ENCODE measurements at places on chromosomes 4 and X. TPM values are rescaled to one million over a fixed set of nuclear protein-coding genes. Genes with fewer than 3 reads are reported as not detected.

Gene MAOB
- not detected for total RNA-seq

Gene TCEAL7
- 17.1 TPM for total RNA-seq

Gene RPL10
- 3,014 TPM for total RNA-seq

Gene TRIM60
- not detected for total RNA-seq

DNA sequence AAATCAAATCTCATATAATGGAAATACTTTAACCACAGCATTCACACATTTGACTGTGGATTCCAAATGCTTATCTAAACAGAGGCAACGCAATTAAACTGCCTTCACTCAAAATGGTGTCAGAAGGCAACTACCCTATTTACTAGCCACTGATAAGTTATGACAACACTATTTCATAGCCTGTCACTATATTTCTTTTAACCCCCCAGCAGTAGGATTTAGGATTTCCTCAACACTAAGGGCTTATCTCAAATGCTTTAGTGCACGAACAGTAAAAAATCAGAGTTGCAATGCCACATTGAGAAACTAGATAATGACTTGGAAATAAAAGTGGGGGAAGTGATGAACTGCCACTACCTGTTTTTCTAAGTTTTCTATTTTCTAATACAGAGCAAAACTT is 66.7 kb downstream of the DHX15 start:
- DNase-seq = no peak

DNA sequence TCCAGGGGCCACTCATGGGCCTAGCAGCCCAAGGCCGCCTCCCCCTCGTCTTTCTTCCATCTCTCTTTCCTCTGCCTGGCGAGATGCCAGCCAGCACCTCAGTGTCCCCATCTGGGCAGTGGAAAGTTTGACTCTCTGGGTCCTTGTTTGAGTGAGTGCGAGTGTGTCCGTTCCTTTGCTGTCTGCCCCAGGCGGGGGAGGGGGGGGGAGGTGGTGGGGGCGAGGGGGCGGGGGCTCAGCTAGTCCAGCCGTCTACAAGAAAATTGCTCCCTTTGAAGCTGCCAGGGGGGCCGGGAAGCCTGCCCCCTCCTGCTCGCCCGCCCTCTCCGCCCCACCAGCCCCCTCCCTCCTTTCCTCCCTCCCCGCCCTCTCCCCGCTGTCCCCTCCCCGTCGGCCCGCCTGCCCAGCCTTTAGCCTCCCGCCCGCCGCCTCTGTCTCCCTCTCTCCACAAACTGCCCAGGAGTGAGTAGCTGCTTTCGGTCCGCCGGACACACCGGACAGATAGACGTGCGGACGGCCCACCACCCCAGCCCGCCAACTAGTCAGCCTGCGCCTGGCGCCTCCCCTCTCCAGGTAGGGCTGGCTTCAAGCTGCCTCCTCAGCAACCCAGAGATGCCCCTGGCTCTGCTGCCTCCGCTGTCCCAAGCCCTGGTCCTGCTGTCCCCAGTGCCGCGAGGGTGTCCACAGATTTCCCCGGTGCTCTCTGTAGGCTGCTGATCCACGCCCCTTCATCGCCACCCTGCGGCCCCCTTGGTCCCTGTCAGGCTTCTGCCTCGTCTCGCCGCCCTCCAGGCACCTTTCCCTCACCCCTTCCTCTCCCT is at the start of gene BGN:
Gene BGN, plus strand, starts transcription at position 440 of the 821 bp plus-strand sequence. CDS start 9,652 bp downstream, outside the sequence.
- peak; percentile 71 for DNase-seq

DNA sequence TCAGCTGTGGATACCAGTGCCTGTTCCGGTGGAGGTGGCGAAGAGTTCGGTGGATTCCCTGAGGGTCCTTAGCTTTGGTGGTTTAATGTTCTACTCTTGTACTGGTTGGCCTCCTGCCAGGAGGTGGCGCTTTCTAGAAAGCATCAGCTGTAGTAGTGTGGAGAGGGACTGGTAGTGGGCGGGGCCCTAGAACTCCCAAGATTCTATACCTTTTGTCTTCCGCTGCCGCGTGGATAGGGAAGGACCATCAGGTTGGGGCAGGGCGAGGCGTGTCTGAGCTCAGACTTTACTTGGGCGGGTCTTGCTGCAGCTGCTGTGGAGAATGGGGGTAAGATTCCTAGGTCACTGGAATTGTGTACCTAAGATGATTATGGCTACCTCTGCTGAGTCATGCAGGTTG is 390.3 kb downstream of the FAM47A start:
- no peak for DNase-seq

Gene PDZD4
- 1.5 TPM for total RNA-seq

- peak; percentile 53 for DNase-seq
Measured at GRCh38 chr4:111070390-111070789, 447.5 kb upstream of the PITX2 start.

GRCh38 chr4:117986321-117986720 is 48.0 kb upstream of the NDST3 start:
- no peak for DNase-seq

DNA sequence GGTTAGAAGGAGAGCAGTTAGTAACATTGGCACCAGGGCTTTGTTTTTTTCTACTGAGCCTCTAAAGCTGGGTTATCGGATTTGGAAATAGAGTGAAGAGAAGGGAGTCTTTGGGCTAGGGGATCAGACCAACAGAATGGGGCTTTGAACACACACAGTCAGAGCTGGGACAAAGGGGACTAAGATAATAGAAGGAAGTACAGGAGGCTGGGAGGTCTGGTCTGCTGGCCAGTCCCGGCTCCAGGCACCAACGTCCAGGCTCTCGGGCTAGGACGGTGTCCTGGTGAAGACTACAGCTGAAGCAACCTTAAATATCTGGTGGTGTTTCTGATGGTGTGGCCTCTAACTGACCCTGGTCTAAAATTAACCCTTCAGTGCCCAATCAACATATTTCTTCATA is 57.5 kb downstream of the HHIP start:
- DNase-seq = no peak

DNA sequence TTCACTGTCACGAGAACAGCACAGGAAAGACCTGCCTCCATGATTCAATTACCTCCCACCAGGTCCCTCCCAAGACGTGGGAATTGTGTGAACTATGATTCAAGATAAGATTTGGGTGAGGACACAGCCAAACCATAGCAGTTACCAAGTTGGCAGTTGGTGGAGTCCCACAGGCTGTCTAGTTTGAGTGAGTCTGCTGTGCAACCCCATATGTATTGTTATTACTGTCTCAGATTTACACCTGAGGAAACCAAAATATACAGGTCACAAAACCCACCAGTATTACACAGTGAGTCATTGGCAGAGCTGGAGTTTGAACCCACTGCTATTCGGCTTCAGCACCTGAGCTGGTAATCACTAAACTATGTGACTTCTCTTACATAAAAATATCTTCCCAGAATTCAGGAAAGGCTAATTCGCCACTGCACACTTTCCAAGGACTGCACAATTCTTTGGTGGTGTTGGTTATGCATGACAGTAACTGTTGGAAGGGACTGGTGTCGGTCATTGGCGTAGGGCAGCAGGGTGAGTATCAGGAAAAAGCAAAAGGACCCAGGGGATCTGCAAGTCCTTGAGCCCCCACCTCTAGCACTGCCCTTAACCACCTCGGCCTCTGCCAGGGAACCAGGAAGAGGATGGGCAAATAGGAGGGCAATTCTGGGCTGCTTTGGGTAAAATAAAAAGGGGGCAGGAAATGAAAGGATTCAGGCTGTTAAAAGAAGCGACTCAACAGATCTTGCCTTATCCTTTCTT is 110.1 kb downstream of the USP46 start:
- DNase-seq = no peak

Gene RBM47
- total RNA-seq = 2.0 TPM

Gene IBSP
- total RNA-seq = not detected

- DNase-seq = no peak
Measured at GRCh38 chr4:121541696-121542095, 155.1 kb downstream of the ANXA5 start.

DNA sequence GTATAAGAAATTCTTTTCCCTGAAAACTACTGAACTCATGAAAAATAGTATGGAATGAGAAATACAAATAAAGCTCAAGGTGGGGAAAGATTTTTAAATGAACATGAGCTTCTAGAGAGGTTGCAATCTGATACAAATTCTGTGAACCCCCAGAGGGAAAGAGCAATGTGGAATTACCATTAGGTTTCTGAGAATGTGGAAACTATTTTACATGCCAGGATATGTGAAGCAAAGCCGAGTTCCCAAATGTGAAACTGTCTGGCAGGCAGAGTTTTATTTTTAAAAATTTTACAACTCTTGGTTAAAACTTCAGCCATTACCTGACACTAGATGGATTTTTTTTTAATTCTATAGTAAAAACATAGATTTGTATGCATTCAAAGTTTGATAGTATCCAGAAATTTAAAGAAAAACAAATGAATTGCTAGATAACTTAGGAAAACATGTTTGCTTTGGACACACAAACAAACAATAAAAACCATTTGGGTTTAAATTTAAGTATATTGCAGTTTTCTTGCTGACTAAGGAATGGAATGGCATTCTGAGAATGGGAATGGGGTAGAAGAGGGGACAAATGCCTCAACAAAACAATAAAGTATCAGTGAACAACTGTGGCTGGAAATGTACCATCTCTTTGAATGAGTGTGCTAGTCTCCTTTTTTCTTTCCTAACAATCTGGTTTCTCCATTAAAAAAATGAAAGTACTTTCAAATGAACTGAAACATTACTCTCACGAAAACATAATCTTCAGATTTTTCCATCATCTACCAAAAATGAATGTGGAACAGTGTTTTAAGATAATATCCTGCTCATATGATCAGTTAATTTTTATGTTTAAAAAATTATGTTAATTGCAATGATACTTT is 99.6 kb downstream of the PCDH18 start:
- peak; percentile 7 for DNase-seq

- no peak for DNase-seq
Measured at GRCh38 chrX:16042980-16043379, 80.4 kb upstream of the GRPR start.

Gene SYTL5
- total RNA-seq = not detected

Gene STPG2
- total RNA-seq = not detected

Gene PPEF2
- total RNA-seq = not detected

DNA sequence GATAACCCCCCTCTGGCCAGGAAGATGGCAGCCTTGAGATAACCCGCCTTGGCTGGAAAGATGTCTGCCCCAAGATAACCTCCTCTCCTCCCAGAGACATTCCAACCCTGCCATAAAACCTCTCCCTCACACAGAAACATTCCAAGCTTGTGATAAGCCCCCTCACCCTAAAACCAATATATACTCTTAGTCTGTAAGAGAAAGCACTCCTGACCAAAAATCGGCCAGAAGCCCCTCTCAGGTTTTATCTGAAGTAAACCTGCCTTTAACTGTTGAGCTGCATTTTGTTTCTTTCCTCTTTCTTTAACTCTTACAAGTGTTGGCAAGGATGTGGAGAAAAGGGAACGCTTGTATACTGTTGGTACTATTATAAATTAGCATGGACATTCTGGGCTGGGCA is 8.5 kb downstream of the ERCC6L start:
- no peak for DNase-seq

- DNase-seq = no peak
Measured at GRCh38 chrX:153626025-153626633, 20.9 kb upstream of the DUSP9 start.

DNA sequence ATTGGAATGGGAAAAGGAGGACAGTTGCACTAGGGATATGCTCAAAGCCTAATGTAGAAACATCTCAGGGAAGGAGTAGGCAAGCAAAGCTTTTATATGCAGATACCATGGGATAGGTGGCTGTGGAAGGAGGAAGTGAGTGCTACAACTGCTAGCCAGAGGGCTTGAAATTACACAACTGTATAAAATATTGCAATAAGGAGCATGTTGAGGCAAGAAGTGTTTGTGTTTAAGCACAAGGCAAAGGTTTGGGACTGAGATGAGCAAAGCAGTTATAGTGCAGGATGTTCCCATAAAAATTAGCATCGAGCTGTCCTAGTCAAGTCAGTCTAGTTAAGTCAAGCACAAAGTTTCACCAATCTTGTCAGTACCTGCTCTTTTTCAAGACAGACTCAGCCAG is 35.6 kb upstream of the DCAF8L1 start:
- no peak for DNase-seq

Gene MAGED4
- total RNA-seq = 63.1 TPM

DNA sequence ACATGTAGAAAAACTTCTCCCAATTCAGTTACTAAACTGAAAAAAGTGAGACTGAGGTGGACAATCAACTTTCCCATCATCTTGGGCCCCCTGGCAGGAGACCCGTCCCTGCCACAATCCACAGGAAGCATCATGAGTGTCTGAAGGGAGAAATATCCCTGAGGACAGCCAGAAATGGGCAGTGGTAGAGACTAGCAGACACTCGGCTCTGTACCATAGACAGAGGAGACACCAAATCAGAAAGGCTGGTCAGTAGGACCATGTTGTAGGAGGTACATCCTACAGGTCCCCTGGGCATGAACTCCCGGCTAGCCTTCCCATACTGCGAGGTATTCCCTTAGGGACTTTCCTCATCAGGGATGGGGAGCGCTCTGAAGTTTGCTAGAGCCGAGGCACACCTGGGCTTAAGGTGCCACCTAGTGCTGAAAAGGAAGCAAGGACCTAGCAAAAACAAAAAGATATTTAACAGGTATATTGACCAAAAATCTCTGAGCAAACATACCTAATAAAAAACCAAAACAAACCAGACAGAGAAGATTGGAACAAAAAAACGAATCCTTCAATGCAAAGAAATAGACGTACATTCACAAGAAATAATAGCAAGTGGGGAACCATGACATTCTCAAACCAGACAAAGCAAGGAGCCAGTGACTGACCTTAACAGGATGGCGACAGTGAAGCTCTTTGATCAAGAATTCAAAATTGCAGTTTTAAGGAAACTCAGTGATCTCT is 55.6 kb downstream of the HAUS3 start:
- DNase-seq = no peak

DNA sequence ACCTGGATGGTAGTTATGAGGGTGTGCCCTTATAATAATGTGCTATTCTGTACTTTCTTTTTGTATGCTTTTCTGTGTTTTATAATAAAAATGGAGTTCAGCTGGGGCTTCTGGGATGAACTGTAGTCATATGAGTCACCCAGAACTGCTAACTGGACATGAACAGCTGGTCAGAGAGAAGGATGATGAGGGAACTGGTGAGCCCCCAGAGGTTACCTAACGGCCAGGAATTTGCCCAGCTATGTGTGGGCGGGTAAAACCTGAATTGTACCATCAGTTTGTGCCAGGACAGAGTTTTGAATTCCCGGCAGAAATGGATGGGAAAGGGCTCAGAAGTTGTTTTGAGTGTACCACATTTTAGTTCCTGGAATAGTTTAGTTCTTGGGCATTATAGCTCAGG is 138.0 kb upstream of the USP9X start:
- peak; percentile 79 for DNase-seq

- no peak for DNase-seq
Measured at GRCh38 chr4:99126376-99126775, 17.7 kb downstream of the ADH4 start.

Gene NRK
- total RNA-seq = not detected

Gene SPANXN5
- total RNA-seq = not detected
